ENCODE measurements at places on chromosomes 7 and 10.

GRCh38 chr10:132884041-132884440 is 58.3 kb downstream of the CFAP46 start:
- DNase-seq, result no peak

- DNase-seq, result no peak
These were observed 45.2 kb downstream of the NSUN6 start for GRCh38 chr10:18606051-18606695.

- no peak for DNase-seq
These were observed 30.6 kb downstream of the ANK3 start for GRCh38 chr10:60359066-60359465.

DNA sequence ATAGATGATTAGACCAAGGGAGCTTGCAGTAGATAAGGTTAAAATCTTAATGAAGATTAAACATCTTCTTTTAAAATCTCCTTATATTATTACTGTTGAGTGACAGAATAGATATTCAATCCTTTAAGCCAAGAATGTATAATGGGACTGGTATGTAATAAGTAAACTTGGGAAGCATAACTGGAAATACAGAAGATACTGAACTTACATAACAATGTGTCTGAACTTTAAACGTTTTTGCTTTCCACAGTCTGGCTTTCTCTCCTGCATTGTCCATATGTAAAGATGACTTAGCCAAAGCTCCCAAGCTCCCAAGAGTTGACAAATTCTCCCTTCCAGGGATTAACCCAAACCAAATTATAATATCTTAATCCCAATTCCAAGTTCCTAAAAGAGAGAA is 129.8 kb downstream of the KCND2 start:
- DNase-seq, result no peak

DNA sequence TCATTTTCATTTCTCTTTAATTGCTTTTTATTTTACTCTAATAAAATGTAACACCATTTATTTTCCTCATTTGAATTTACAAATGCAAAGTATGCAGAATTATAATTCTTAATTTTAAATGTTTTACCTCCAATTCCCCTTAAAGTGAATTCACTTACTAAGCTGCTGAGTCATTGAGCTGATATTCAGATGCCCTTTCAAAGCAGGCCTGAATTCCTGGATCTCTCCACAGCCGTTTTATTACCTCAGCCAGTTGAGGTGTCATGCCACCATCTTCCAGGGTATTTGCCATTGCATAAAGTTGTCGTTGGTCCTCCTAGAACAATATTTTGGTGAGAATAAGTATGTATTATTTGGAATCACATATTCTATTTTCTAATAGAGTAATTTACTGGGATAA is 33.2 kb downstream of the GNAT3 start:
- no peak for DNase-seq

DNA sequence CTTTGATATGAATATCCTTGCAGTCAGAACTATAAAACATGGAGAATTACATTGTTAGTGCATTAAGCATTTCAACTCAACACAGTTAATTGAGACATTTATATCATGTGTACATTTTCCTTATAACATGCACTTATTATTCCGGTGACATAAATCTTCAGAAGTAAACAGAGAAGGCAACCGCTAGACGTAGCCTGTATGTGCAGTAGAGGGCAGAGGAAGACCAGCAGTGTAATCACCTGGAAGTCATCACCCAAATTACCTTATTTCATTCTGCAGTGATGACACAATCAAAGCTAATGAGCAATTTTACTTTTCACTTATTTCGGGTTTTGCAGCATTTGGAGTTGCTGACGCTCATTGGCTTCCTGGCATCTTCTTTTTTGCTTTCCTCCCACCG is 394.6 kb downstream of the SDK1 start:
- no peak for DNase-seq

DNA sequence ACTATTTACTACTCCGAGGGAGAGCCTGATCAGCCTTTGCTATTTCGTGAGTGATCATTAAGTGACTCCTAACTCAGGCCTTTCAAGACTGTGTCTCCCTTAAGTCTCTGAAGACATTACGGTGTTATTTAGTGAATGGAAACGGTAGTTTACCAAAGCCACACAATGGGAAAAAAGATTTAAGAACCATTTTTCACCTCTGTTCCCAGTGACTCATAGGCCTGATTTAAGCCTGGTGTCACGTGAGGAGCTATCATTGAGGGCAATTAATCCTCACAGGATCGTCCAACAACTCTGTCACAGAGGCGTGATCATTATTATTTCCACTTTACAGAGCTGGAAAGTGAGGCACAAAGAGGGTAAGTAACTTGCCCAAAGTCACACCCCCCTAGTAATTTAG is 20.3 kb downstream of the C10orf90 start:
- no peak for DNase-seq
